Esophagus squamous epithelium (tissue), 5 donors: ENCODE measurements at places on chromosomes 7 and 10.

DNA sequence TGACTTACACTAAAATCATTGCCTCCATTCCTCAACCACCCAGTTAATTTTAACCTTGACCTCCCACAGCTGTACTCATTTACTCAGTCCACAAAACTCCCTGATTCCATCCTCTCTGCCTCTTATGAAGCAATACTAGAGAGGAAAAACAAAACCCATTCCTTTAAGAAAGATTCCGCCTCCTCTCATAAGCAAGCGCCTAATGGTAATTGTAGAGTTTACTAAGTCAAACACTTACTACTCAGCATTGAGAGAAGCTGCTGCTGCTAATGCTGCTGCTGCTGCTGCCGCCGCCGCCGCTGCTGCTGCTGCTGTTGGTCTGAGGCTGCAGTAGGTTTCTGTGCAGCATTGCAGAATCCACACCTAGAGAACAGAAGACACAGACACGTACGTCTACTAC is 2.1 kb upstream of the ADD3 start:
- DNase-seq, result no peak

DNA sequence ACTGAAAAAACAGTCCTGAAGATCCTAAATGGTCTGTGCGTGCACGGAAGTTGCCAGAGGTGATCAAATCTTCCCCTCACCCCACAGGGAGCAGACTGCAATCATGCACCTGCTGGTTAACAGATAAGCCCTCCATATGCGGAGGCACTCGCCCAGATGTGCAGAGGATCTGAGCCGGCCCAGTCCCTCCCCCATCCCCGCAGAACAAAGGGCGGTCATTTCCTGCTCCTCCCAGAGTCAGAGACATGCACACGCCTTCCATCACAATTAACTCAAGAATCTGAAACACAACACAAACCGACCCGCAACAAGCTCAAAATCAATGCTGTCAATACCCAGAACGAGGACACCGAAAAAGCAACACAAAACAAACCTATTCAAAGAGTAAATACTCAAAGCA is 24.2 kb downstream of the CRTAC1 start:
- no peak for DNase-seq

- no peak for DNase-seq
These were observed 4.2 kb downstream of the KIFBP start for GRCh38 chr10:68992636-68993440.

DNA sequence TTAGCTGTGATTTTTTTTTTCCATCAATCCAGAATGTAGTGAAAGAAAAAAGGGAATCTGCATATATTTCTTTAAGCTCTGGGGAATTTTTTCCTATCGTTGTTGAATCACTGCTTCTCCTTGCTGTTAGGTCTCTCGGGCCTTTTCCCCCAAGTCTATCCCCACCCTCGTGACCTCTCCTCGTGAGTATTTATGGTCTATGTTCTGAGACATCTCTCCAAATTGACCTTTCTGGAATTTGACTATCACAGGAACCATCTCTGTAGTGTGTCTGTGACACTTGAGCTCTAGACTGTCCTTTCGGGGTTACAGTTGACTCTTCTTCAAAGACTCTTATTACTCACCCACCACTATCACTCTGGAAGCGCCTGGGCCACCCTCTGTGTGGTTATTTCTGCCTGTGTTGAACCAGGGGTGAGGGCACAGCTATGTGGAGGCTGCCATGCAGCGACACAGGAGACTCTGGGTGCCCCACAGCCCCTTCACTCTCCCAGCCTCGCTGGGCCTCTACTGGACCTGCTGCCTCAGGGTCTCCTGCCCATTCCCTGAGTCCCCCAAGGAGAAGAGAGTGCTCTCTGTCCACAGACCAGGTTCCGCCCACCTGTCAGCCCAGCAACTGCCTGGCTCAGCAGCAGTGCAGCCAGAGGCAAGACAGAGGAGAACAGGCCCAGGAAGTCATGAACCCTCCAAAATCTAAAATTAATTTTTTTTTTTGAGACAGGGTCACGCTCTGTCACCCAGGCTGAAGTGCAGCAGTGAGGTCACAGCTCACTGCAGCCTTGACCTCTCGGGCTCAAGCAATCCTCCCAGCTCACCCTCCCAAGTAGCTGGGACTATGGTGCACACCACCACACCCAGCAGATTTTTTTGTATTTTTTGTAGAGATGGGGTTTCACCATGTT is 45.7 kb upstream of the PTPRN2 start:
- no peak for DNase-seq

DNA sequence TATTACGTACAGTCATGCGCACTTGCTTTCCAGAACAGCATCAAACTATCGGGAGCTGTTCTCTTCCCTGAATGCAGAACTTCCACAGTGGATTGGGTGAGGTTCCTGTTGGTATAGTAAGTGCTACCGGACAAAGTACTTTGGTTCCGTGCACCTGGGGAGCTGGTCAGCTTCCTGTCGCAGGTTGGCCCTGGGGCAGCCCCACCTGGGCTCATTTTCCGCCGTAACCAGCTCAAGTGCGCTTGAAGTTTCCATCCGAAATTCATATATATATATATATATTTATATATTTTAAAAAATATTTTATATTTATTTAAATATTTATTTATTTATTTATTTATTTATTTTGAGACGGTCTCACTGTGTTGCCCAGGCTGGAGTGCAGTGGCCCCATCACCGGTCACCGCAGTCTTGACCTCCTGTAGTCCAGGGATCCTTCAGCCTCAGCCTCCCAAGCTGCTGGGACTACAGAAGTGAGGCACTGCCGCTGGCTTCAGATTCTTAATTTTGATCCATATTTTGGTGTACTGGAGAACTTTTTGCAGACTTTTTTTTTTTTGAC is 6.5 kb downstream of the SCART1 start:
- DNase-seq, result no peak

- no peak for DNase-seq
These were observed 147.9 kb downstream of the IMMP2L start for GRCh38 chr7:111414374-111414773.

DNA sequence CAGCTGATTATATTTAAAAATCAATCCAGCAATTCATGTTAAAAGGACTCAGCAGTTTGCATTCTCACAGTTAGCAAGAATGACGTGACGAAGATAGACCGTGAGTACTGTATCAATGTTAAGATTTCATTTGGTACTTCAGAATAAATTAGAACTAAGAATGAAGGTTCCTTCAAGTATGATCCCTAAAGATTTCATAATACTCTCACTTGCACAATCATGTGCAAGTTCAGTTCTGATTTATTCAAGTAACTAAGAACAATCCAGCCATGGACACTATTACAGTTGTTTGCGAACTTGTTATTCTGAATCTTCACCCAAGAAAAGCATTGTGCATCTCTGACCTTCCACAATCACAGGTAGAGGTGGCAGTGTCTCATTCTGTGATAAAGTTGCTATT is 7.7 kb downstream of the RHEB start:
- DNase-seq, result no peak

- DNase-seq, result no peak
These were observed 137.8 kb upstream of the FAM20C start for GRCh38 chr7:54615-55014.

GRCh38 chr10:96656839-96657238 is 63.5 kb downstream of the PIK3AP1 start:
- no peak for DNase-seq

- no peak for DNase-seq
These were observed 39.9 kb downstream of the STRA8 start for GRCh38 chr7:135273581-135273980.

- no peak for DNase-seq
These were observed at the start of gene LANCL2 for GRCh38 chr7:55365205-55365674. Gene LANCL2, plus strand, starts transcription at chr7:55365337. Its CDS starts 689 bp downstream, at chr7:55366026.

GRCh38 chr10:12628964-12629766 is 279.8 kb downstream of the CAMK1D start:
- DNase-seq, result no peak

DNA sequence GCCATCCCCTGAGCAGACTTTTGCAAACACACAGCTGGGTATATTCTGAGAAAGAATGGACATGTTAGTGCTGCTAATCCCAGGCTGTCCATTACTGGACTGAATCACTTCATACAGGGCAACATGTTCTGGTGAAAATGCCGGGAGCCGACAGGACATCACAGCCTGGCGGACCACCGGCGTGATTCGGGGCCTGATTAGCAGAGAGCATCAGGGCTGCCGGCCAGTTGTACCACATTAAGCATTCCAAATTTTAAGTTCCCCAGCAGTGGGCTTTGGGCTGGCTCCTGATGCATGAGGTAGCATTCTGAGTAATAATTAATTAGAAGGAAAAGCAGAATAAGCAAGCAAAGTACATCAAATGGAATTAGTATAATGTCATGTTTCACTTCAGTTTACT is 229.0 kb downstream of the GRID1 start:
- no peak for DNase-seq

DNA sequence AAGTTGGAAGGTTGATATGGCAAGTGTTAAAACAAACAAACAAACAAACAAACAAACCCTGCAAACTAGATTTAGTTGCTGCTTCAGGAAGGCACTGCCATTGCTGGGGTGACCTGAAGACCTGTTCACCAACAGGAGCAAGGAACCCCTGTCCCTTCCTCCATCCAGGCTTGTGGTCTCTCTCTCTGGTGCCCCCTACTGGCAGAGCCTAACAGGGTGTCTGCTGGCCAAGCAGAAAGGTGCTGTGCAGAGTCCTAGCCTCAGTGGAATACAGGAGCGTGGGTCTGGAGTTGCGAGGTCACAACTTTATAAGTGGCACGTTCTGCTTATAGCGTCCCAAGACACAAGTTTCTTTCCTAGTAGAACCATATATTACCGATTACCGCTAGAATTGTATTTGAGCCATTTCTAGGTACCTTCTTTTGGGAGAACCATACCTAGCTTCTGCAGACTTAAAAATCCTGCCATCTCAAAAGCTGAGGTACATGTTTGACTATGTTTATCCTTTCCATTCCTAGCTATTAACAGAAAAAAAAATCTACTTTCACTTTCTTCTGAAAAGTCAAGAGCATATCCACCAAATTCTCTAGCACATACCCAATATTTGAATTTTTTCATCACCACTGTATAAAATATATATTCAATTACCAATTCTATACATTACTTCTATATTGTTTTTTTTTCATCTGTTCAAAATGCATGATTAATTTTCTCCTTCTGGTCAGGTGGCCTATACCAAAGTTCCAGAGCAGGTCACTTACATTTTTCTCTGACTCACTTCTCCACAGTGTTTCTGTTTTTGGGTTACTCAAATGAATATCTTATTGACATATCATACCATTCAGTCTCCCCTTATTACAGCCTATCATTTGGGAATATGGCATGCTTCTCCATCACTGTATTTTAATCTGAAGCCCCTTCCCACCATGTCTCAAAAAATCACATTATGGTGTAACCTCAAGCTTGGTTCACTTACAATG is 29.1 kb upstream of the CALD1 start:
- DNase-seq, result no peak

- DNase-seq, result no peak
These were observed 119.0 kb upstream of the FAM133B start for GRCh38 chr7:92709150-92709549.

DNA sequence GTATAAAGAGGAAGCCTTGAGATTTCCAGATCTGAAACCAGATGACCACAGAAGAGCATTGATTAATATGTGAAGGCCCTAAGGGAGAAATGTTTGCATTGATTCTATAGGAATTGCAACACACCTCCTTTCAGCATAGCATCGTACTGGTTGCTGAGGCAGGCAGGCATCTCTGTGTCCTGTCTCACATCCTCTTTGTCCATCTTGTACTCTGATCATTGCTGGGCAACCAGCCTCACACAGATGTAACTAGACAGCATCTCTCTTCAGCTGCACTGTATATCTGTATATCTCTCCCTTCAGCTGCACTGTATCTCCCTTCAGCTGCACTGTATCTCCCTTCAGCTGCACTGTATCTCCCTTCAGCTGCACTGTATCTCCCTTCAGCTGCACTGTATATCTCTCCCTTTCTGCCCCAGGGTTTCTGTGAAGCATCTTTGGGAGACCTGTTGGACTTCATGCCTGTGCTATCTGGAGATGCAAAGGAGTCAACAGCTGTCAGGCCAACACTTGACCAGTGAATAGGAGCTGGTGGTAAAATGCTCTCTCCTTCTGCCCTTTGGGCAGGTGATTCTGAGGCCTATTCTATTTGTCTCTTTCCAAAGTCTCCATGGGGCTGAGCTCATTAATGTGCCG is 40.3 kb downstream of the TMEM178B start:
- DNase-seq, result no peak

DNA sequence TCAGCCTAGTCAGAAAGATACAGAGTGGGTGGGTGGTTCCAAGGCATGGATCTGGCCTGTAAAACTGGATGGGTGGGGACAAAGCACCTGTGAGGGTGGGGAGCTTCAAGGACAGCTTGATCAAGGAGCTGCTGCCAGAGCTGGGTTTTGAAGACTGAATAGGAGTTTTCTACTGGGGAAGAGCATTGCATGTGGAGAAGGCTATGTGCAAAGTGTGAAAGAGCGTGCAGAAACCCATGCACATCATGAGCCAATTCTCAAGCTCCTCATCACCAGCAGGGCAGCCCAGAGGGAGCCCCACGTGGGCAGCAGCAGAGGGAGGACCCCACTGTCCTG is 58.6 kb downstream of the PDGFA start:
- DNase-seq, result no peak

GRCh38 chr7:114356133-114356532 is 58.5 kb upstream of the FOXP2 start:
- no peak for DNase-seq

- DNase-seq, result no peak
These were observed 22.6 kb downstream of the HERC4 start for GRCh38 chr10:68052463-68052862.

- no peak for DNase-seq
These were observed 201.4 kb downstream of the PTEN start for GRCh38 chr10:88064608-88065382.

DNA sequence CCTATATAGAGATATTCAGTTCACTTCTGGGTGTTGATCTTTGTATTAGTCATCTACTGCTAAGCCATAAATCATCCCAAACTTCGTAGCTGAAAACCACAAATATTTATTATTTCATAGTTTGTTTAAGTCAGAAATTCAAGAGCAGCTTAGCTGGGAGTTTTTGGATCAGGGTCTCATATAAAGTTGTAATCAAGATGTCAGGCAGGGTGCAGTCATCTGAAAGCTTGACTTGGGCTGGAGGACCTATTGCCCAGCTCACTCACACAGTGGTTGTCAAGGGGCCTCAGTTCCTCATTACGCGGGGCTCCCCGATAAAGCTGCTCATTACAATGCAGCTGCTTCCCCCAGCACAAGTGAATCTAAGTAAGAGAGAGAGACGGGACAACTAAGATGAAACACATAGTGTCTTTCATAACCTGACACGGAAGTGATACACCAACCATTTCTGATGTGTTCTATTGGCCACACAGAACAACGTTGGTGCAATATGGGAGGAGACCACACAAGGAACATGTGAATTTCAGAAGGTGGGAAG is 15.7 kb downstream of the PPP1R3C start:
- DNase-seq, result no peak

DNA sequence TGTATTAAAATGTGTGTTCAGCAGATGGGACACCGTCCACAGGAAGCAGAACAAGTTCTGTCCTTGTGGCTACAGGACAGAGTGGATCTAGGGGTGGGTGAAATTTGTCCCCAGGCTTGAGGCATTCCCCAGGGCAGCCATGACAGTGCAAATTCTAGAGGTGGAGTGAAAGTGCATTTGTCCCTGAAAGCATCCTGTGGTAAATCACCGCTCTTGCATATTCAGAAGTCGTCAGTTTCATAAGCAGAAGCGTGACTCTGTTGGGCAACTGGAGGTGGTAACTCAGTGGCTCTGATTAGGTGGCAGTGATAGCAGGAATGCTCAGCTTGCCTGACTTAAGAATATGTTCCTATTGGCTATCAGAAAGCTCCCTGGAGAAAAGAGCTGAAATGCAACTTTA is 96.6 kb downstream of the SNX10 start:
- no peak for DNase-seq
